ENCODE measurements at places on chromosomes 5 and 9.

DNA sequence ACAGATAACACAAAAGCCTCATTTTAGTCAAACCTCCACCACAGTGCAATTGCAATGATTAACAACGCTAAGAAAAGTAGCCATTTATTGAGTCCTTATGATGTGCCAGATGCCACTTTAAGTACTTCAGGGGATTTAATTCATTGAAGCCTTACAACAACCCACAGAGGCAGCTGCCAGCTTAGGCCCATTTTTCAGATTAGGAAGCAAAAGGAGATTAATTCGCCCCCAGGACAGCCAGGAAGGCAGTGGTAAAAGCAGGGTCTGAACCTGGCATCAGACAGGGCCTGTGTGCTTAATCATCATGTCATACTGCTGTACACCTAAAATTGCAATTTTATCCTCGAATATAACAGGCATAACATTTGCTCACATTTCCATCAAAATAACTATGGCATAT lies 23.9 kb downstream of the MED27 start:
- no peak for DNase-seq

GRCh38 chr9:79149585-79149984 lies 422.2 kb upstream of the TLE4 start:
- DNase-seq: no peak

- no peak for DNase-seq
These were observed 10.4 kb downstream of the TRIM14 start for GRCh38 chr9:98108531-98109031.

- no peak for DNase-seq
These were observed 87.4 kb downstream of the ZNF608 start for GRCh38 chr5:124658867-124659557.

- DNase-seq: no peak
These were observed 9.2 kb downstream of the SPINK4 start for GRCh38 chr9:33249087-33249658.

- DNase-seq: no peak
These were observed 795.8 kb downstream of the SEMA5A start for GRCh38 chr5:8750100-8750499.

- no peak for DNase-seq
These were observed 48.6 kb downstream of the SPATA31D1 start for GRCh38 chr9:82037126-82037525.

DNA sequence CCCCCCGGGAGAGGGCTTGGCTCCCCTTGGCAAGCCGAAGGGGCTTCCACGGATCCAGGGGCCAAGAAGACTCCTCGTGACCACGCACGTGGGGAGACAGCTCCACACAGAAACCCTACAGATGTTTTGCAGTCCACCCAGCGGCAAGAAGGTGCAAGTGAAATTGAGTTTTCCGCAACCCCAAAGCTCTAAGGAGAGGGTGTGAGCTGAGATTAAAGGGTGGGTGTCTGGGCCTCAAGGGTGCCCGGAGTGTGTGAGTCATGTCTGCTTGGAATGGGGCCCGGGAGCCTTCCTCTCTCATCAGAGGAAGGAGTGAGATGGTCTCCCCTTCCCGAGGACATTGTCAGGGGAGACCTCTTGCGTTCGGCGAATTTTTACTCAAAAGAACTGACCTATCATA lies 79.1 kb downstream of the OLFM1 start:
- DNase-seq: no peak

DNA sequence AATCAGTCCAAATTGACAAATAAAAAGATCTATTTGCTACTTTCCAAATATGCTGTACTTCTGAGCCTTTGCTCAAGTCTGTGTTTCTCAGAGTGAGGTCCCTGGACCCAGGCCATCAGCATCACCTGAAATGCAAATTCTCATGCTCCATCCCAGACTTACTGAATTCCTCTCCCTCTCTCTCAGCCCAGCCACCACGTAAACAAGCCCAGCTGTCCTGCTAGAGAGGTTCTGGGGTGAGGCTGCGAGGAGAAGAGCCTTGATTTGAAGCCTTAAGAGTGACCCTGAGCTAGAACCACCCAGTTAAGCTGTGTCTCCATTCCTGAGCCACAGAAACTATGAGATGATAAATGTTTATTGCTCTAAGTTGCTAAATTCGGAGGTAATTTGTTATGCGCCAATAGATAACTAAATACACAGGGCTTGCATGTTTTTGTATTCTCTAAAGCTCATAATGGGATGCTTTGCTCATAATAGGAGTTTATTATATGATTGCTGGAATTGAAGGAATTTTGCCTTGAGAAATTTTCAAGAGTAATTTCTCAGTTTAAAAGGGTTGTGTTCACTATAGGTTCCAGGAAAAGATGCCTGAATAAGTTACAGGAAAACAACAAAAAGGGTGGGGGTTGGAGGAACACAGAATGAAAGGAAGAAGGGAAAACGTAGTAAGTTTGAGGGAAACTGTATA lies 98.9 kb upstream of the SPATA31D4 start:
- DNase-seq: no peak

All from Calu3 (cell line).